Heart left ventricle (tissue), 16 donors: ENCODE measurements at places on chromosomes 2 and 18. TPM values are rescaled to one million over a fixed set of nuclear protein-coding genes. Genes with fewer than 3 reads are reported as not detected.

The MARCO gene
- total RNA-seq = 6.7 TPM

The SH2D6 gene
- not detected for total RNA-seq

The TSPYL6 gene
- total RNA-seq = not detected

The HOXD9 gene
- total RNA-seq = not detected

The SERPINB11 gene
- total RNA-seq = not detected

The MYO7B gene
- total RNA-seq = 2.1 TPM

The KLHL14 gene
- not detected for total RNA-seq

The CDKL4 gene
- 0.72 TPM for total RNA-seq

The CYP1B1 gene
- 35.1 TPM for total RNA-seq

The MAP3K19 gene
- total RNA-seq = not detected

The LINC00305 gene
- total RNA-seq = not detected

The ANKRD62 gene
- total RNA-seq = not detected

The NCKAP5 gene
- 1.8 TPM for total RNA-seq

The IL36G gene
- not detected for total RNA-seq

The PAX3 gene
- total RNA-seq = not detected

The KIAA2012 gene
- total RNA-seq = 0.08 TPM

The RASGRP3 gene
- total RNA-seq = 61.4 TPM

The SLC4A5 gene
- 3.0 TPM for total RNA-seq

The KLF7 gene
- 28.3 TPM for total RNA-seq

The PARD6G gene
- 3.6 TPM for total RNA-seq

The RAB6C gene
- 0.11 TPM for total RNA-seq

The VRK2 gene
- 34.6 TPM for total RNA-seq

The IL1A gene
- not detected for total RNA-seq

The C1QL2 gene
- total RNA-seq = not detected
